Thymus (tissue), 14 donors: ENCODE measurements at places on chromosomes 2 and 18.

DNA sequence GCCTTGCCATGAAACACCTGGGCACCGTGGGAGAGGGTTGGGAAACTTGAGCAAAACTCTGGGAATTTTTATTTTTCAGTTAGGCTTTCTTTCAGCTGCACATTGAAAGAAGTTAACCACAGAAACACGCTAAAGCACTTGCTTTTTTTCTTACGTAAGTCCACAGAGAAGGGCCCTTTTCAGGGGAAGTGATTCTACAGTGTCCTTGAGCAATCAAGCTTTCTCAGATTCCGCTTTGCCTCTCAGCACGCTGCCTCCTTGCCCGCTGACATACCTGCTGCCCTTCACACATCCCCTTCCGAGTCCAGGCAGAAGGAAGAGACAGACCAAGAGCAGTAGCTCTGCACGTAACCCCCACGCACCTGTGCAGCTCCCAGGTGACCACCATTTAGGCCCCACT lies 135.5 kb upstream of the MYT1L start:
- no peak for DNase-seq

- no peak for DNase-seq
These were observed 80.1 kb upstream of the SMIM21 start for GRCh38 chr18:75507636-75508035.

DNA sequence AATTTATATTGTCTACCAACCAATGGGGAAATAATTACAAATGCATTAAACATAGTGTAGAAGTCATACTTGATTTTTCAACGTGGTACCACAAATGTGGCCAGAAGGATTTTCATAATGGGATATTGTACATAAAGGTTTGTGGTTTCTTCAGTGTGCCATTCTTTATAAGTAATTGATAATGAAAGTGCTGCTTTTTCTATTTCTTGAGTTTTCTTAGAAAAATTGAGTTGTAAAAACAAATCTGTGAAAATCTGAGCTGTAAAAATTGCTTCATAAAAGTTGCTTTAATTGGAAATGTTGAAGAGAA lies 103.6 kb downstream of the KYNU start:
- no peak for DNase-seq

GRCh38 chr2:160878618-160879017 lies 281.6 kb upstream of the TANK start:
- DNase-seq: no peak

DNA sequence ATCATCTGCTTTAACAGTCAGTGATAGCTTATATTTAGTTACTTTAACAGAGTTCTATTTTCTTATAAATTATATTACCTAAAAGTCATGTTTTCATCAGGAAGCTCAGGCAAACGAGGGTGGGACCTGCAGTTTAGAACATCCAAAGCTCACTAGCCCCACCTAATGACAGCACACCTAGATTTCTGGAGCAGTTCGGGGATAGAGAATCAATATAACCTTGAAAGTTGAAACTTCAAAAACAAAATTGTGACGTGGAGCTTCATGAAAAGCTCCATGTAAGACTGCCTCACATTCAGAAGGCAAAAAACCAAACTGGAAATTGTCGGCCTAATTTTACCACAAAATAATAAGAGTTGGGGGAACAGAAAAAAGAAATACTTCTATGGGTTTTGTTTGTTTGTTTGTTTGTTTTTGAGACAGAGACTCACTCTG lies 185.9 kb upstream of the CCDC150 start:
- peak; percentile 52 for DNase-seq

DNA sequence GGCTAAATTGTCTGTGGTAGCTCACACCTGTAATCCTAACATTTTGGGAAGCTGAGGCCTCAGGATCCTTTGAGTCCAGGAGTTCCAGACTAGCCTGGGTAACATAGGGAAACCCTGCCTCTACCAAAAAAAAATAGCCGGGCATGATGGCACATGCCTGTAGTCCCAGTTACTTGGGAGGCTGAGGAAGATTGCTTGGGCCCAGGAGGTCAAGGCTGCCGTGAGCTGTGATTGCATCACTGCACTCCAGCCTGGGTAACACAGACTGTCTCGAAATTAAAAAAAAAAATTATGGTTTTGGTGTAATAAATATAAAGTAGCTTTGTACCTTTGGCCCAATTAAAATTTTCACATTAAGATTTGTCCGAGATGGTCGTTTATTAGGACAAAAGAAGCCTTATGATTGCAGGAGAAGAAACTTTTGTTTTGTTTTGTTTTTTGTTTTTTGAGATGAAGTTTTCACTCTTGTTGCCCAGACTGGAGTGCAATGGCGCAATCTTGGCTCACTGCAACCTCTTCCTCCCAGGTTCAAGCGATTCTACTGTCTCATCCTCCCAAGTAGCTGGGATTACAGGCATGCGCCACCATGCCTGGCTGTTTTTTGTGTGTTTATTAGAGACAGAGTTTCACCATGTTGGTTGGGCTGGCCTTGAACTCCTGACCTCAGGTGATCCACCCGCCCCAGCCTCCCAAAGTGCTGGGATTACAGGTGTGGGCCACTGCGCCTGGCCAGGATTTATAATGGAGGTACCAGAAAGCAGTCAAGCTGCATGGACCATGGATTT lies 4.1 kb downstream of the MTA3 start:
- no peak for DNase-seq

DNA sequence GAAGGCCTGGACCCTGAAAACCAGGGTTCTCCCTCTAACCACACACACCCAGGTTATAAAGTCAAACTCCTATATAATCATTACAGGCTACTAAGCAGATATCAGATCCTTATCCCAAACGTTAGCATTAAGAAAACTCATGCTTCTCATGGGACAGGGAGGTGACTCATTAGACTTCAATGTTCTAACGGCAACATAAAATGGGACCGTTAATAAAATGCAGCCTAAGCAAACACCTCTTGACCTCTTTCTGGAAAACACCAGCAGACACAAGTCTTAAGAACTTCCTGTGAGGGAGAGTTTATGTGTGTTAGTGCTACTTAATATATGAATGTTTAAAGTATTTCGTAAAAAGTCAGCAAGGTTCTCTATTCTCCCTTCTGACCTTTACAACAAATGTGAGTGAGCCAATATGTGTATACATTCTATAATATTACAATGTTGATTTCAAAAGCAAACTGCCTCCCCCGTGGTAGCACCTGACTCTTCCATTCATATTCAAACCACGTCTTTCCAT lies 31.7 kb downstream of the LPIN2 start:
- DNase-seq: no peak

DNA sequence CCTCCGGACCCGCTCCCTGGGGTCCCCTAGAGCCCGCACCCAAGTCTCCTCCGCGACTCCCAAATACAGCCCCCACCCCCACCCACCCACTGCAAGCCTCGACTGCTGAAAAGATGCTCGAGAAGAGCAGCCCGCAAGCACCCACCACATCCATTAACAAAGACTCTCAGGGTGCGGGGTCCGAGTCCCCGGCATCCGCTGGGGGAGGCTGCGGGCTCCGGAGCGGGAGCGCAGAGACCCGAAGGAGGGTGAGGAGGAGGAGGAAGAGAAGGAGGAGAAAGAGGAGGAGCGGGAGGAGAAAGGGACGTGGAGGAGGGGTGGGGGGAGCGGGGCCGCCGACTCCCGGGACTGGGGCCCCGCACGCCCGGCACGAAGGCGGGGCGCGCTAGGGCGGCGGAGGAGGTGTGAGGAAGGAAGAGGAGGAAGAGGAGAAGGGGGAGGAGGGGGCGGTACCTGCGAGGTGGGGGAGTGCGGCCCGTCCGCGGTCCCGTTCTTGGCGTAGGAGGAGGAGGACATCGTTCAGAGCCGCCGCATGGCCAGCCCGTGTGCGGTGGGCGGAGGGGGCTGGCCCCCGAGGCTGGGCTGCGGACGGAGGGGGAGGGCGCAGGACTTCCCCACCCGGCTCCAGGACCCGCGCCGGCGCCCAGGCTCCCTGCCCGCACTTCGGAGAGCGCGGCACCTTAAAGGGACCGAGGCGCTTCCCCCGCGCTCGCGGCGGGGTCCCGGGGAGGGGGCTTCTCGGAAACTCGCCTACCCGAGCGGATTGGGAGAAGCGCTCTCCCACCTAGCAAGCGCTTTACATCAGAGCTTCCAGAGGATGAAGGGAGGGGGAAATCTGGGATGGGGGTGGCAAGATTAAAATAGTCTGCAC lies at the start of gene CACNB4:
TSS of gene CACNB4 (minus strand) at position 549 of the 871 bp plus-strand sequence.
- DNase-seq: no peak

DNA sequence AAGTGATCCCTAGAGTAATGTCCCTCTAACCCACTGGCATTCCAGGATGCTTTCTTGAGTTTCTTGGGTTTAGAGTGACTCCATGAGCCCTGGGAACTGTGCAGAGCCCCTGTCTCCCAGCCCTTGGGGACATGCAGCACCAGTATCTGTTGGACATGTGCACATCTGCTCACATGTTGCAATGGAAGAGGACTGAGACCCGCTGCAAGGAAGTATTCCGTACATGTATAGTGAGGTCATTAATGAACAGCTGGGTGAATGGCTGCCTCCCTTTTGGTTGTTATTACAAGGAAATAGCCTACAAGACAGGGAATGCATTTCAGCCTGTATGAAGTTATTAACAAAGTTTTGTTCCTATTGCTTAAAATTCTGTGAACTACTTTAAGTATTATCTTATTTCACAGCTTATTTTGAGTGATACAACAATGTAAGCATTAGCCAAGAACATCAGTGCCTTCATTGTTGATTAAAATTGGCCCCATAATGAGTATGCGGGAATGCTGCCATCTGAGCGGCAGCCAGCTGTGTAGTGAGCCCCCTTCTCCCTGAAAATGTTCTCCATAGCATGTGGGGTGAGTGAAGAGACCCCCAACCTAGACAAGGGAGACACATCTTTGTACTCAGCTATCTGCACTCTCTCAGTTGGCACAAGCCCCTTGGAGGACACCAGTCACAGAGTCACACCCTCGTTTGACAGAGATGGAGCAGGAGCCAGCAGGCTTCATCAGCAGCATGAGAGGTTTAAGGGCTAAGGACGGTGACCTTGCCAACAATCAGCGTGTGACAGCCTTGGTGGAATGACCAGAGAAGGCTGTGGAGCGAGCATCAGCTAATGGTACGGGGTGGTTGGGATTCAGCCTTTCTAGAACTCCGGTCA lies 87.4 kb downstream of the FAM210A start:
- no peak for DNase-seq

DNA sequence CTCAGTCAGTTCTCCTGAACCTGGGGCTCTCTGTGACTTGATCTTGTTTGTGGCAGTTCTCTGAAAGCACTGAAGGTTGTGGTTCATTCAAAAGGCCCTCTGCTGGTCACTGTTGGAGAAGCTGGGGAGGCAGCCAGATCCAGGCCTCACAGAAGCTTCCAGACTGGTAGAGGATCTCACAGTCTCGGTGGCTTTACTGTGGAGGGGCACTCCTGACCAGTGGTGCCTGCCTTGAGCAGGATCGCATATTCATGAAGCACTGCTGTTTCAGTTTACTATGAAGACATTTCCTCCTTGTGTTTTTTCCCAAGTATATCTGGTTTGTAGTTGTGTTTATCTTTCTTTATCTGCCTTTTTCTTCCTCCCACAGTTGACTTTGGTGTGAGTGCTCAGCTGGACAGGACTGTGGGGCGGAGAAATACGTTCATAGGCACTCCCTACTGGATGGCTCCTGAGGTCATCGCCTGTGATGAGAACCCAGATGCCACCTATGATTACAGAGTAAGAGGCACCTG lies 133.9 kb downstream of the MAP4K4 start:
- DNase-seq: peak; percentile 27

- no peak for DNase-seq
These were observed 235.6 kb downstream of the NUP35 start for GRCh38 chr2:183359867-183360266.

DNA sequence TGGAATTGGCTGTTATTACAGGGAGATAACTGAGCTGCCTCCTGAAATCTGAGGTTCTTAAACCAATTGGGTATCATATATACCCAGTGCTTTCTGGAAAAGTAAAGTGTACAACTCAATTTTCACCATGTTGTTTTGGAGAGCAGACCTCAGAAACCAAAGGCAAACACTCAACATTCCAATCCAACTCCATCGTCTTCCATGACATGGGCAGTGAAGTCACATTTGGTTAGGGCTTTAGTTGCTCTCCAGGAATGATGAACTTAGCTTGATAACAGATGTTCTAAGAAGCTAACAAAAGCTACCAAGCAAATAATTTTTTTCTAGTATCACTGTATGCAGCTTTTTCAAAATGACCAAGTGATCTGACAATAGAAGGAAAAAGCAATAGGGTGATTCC lies 107.0 kb upstream of the SLC35G4 start:
- DNase-seq: no peak

- no peak for DNase-seq
These were observed 132.1 kb downstream of the CTIF start for GRCh38 chr18:48670751-48671560.

GRCh38 chr2:39413063-39413737 lies 23.9 kb downstream of the MAP4K3 start:
- DNase-seq: no peak

GRCh38 chr2:120850551-120850950 lies 114.9 kb downstream of the GLI2 start:
- DNase-seq: no peak

DNA sequence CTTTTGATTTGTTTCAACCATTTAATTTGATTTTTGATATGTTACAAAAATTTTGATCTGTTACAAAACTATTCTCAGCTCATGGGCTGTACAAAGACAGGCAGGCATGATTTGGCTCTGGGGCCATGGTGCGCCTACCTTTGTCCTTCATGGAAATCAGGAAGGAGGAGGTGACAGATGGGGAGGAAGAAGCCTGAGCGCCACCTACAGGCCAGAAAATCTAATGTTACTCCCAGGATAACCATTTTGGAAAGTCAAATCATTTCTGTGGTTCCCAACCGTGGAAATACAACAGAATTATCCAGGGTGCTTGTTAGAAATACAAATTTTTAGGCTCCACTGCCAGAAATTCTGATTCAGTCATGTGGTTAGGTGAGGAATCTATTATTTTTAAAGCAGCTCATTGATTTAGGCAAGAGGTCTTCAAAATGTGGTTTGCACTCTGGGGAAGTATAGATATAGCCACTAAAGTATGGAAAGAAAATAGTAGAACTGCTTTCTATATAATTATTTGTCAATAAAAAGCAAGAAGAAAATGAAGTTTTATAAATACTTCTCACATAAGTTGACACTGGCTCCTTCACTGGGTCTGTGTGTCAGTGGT lies 93.9 kb downstream of the EVA1A start:
- DNase-seq: no peak

DNA sequence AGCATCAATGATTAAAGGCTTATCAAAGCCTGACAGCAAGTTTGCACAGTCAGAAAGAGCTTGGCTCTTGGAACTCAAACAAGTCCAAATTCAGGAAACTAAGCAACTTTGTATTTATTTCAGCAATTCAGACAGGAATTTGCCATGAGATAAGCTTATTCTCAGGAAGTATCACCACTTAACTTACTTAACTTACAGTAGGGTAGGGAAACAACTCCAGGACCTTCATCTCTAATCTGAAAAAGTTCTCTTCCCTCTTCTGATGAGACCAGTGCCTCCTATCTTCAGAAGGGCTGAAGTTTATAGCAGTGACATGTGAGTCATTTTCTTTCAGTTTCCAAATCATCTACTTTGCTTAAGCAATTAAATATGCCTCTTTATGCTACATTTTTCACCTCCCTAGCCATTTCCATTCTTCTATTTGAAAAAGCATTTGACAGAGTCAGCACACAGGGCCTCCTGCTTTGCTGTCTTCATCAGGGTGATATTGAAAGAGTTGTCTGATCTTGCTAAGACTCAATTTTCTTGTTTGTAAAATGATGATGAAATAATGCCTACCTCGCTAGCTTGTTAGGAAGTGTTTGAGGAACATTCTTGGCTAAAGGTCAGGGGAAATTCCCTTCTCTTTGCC lies 389.5 kb downstream of the RND3 start:
- DNase-seq: no peak

GRCh38 chr2:26578581-26578980 lies 62.6 kb downstream of the CIB4 start:
- DNase-seq: no peak

- DNase-seq: no peak
These were observed 295 bp upstream of the MTX2 start for GRCh38 chr2:176268976-176269318.
